ENCODE measurements at places on chromosomes 7 and 10.
A peak's percentile ranks its signal among the peaks of the same experiment; 100 is the strongest.

DNA sequence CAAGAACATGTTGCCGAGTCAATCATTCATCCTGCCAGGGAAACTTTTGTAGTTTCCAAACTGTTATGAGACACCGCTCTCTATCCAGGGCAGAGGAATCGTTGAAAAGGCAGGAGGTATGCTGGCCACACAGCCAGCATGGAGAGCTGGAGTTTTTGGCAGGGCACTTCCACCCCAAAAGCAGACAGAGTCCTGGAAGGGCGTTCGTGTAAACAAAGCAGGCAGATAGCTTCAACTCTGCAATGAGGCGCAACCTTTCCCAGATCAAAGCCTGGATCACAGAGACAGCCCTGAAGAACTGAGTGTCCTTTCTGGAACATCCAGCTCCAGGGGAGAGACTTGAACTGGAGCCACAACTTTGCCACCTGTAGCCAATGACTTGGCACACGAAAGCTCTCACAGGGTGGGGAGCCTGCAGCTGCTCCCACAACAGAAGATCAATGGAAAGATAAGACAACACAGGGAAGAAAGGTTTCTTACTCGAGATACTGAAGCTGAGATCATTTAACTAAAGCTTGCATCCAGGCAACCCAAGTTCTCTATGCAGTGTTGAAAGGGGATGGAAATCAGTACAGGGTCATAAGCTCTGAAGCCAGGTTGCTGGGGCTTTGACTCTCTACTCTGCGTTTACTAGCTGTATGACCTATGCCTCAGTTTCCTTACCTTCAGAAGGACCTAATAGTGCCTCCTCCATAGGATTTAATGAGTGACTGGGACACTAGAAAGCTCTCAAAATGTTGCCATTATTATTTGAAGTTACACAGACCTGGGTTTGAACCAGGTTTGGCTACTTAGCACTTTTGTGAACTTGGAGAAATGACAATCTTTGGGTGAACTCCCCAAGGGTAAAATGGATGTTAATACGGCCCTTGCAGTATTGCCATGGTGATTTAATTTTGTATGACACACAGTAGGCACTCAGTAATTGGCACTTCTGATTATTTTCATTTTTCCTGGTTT lies 434.8 kb upstream of the NPVF start:
- no peak for ATAC-seq

- no peak for ATAC-seq
Measured at GRCh38 chr7:99078416-99078815, 65.5 kb downstream of the SMURF1 start.

GRCh38 chr10:97096261-97097083 lies 89.3 kb downstream of the SLIT1 start:
- no peak for ATAC-seq

- ATAC-seq: no peak
Measured at GRCh38 chr10:89985446-89985845, 284.1 kb downstream of the KIF20B start.

GRCh38 chr7:16353226-16353625 lies 68.1 kb downstream of the CRPPA start:
- no peak for ATAC-seq

- ATAC-seq: no peak
Measured at GRCh38 chr10:87578842-87579401, 74.2 kb downstream of the MINPP1 start.

DNA sequence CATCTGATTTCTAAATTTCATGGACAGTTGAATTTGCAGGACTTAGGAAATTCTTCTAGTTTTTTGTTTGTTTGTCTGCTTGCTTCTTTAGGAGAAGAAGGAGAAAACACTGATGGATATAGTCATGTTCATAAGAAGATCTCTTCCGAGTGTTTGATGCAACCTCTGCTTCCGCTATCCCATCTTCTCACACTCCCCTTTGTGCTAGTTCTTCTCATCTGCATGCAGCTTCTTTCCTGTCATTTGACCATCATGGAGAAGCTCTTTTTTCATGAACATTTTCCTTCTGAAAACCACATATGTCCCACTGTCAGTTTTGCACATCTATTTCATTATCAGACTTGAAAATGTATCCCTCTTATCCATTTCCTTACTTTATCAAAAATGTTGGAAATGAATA lies 346.9 kb upstream of the PRKCQ start:
- ATAC-seq: no peak

GRCh38 chr10:60427709-60428386 lies 38.2 kb upstream of the ANK3 start:
- peak; percentile 48 for ATAC-seq

- no peak for ATAC-seq
Measured at GRCh38 chr7:475951-476441, 43.6 kb downstream of the PDGFA start.

DNA sequence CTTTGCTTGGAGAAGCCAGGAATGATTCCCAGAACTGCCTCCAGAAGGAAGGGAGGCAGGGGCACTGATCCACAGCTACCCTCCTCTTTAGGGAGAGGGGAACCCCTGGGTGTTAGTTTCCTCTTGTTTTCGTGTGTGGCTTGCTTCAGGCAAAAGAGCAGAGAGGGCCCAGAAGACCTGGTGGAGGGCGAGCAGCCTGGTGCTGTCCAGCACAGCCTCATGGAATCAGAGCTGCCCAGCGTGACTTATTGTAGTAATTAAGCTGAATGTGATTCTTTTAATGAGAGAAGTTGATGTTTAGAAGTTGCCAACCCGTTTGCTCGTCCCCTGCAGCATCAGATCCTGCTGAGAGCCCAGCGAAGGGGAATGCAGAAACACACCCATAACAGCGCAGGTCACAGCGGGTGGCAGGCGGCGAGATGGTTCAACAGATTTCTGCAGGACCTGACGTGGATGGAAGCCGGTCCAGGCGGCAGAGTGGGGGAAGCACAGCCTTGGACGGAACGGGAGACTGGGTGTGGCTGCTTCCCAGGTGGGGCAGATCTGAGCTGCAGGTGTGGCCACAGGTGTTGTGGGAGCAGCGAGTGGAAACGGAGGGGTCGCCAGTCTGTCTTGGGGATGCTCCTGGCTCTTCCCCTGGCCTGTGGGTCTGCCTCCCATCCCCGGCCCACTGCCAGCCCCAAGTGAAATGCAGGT lies 53.7 kb upstream of the SHH start:
- no peak for ATAC-seq

- no peak for ATAC-seq
Measured at GRCh38 chr7:13077466-13077865, 390.0 kb downstream of the ARL4A start.

GRCh38 chr7:30135301-30136116 lies 723 bp downstream of the MTURN start:
- peak; percentile 53 for ATAC-seq

DNA sequence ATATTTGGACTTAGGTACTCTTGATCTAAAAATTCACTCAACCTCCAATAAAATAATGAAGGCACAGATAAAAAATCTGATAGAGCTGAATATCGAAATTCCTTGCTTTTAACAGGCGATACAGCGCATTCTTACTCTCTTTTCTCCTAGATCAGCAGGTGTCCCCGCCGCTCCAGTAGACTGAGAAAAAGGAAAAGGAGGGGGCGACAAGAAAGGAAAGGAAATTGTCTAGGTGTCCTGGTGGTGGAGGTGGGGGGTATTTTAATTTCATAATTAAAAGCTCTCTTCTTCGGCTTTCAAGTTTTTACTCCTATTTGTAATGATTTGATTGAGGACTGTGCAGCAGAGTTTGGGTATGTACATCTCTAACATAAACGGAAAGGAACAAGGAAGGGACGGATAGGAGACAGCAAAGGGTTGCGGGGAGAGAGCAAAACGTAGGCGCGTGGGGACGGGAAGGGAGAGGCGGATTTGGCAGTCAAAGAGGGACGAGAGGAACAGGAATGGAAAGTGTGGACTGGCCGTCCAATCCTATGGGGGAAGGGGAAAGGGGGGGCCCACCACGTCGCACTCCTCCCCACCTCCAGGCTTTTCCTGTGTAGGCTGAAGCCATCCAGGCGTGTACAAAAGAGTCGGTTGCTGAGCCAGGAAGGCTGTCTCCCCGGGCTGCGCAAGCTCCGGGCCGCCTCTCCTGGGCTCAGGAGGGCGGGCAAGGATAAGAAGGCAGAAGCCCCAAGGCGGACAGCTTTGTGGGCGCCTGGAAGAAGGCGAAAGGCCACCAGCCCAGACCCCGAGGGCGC lies 875 bp upstream of the HECTD2 start:
- peak; percentile 42 for ATAC-seq

GRCh38 chr7:107179326-107180164 lies 10.7 kb downstream of the HBP1 start:
- peak; percentile 83 for ATAC-seq

- ATAC-seq: no peak
Measured at GRCh38 chr7:74655768-74656440, 1.6 kb upstream of the GTF2I start.

- ATAC-seq: no peak
Measured at GRCh38 chr7:81583882-81584533, 185.8 kb downstream of the HGF start.

DNA sequence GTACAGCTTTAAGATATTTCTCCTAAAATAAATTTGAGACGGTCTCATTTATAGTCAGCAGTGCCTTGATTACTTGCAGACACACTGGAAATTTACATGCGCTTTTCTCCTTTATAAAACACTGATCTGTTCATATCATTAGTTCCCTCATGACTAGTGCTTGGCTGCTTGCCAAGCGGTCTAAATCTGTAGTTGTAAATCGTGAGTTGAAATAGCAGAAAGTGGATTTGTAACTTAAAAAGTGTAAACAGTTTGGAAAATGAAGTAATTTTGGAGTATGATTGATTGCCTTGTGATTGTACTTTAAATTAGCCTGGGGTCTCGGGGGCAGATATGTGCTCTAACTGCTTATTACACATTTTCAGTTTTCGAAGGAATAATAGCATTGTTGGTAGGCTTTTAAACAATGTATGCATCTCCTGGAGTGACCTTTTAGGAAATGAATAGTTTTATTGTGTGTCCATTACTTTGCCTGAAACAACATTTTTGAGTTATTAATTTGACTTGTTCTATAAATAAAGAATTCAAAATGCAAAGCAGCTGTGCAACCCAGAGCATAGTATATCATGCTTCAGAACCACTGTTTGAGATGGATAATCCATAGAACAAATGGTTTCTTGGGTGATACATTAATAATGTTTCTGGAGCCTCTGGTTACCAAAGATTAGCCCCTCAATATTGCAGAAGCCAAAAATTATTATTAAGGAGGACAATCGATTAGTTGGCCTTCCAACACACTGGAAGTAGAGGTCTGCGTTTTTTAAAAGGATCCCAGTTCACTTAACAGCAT lies 73.3 kb downstream of the ARID5B start:
- ATAC-seq: no peak

DNA sequence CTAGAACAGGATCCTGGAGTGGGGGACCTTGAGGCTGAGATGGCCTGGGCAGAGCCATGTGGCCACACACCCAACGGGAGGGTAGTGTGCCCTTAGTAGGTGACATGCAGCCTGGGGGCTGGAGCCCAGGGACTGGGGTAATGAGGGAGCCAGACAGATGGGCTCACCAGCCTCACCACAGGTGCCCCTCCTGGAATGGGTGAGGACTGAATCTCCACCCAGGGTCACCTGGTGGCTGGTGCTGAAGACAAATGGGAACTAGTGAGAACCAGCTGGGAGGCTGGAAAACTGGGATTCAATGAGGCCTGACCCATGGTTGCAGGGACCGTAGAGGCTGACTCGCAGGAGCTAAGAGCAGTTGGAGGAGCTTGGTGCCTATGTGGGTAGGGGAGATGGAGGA lies 6.1 kb downstream of the ZP3 start:
- ATAC-seq: no peak

- no peak for ATAC-seq
Measured at GRCh38 chr7:68807666-68808065, 790.6 kb upstream of the AUTS2 start.

All from activated T-helper 17 cell treated with anti-CD3 and anti-CD28 coated beads, Interleukin-2, amount 50 U/mL, for 72 hours (primary cell).